ENCODE measurements at places on chromosomes 2 and 18.

GRCh38 chr2:71157124-71157793 lies 26.8 kb downstream of the MPHOSPH10 start:
- peak; percentile 60 for DNase-seq

DNA sequence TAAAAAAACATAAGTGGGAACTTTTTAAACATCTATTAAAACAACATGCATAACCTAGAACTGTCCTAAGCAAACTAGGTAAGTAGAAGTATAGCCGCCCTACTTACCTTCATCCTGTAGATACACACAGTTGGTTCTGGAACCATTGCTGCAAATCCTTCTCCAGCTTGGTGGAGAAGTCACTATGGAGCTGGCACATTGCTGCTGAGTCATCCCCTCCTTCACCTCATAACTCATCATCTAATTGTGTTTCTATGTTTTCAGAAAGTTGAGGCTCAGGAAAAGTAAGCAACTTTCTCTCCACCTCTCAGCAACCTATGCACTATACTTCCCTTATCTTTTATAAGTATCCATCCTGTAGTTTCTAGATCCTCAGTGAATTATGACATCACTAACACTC lies 269.8 kb upstream of the MMADHC start:
- DNase-seq, result no peak

DNA sequence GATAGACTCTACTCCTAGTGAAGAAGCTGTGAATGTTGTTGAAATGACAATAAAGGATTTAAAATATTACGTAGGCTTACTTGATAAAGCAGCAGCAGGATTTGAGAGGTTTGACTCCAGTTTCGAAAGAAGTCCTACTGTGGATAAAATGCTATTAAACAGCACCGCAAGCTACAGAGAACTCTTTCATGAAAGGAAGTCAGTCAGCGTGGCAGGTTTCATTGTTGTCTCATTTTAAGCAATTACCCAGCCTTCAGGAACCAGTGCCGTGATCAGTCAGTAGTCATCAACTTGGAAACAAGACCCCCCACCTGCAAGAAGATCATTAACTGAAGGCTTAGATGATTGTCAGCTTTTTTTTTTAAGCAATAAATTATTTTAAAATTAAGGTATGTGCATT lies 14.0 kb downstream of the USP14 start:
- no peak for DNase-seq

GRCh38 chr18:59633961-59634485 lies 63.2 kb downstream of the CCBE1 start:
- no peak for DNase-seq

DNA sequence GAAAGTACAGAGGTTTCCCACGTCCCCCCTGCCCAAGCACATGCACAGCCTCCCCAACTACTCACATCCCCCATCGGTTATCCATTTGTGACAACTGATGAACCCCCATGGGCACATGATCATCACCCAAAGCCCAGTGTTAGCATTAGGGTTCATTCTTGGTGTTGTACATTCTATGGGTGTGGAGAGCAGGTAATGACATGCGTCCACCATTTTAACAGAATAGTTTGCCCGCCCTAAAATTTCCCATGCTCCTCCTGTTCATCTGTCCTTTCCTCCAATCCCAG lies 74.3 kb downstream of the LONRF2 start:
- no peak for DNase-seq

DNA sequence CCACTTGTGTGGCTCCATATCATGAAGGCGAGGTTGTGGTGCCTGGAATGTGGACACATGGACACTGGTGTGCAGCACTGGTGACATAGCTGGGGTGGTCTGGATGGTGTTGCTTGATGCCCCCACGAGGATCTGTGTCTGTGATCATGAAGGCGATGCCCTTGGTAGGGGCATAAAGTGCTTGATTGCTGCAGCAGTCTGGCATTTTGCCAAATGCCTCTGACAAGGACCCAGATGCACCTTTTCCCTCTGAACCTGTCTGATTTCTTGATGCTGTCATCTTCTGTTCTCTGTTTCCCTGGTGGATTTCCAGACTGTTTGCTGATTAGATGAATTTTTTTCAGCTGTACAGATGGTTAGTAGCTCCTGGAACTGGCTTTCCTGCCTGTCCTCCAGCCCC lies 752.0 kb upstream of the HS6ST1 start:
- DNase-seq, result no peak

GRCh38 chr2:176150584-176151441 lies 537 bp upstream of the HOXD4 start:
- no peak for DNase-seq

DNA sequence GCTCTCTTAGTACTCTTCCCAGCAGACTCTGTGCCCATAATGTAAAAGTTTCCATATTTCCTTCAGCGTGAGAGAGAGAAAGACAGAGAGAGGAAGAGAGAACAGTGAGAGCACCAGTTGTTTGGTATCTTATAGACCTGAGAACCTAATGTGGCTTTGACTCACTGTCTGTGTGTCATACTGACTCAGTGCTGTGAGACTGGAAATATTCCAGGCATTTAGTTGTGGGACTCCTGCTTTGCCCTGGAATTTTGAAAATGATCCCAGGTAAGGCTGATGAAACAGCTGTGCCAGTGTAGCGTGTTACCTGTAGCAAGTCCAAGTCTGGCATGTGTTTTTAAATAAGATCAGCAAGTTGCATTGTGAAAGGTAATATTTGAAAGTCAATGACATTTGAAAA lies 87.9 kb upstream of the KCNH7 start:
- no peak for DNase-seq

GRCh38 chr2:127479219-127479825 lies 47.0 kb downstream of the IWS1 start:
- no peak for DNase-seq

DNA sequence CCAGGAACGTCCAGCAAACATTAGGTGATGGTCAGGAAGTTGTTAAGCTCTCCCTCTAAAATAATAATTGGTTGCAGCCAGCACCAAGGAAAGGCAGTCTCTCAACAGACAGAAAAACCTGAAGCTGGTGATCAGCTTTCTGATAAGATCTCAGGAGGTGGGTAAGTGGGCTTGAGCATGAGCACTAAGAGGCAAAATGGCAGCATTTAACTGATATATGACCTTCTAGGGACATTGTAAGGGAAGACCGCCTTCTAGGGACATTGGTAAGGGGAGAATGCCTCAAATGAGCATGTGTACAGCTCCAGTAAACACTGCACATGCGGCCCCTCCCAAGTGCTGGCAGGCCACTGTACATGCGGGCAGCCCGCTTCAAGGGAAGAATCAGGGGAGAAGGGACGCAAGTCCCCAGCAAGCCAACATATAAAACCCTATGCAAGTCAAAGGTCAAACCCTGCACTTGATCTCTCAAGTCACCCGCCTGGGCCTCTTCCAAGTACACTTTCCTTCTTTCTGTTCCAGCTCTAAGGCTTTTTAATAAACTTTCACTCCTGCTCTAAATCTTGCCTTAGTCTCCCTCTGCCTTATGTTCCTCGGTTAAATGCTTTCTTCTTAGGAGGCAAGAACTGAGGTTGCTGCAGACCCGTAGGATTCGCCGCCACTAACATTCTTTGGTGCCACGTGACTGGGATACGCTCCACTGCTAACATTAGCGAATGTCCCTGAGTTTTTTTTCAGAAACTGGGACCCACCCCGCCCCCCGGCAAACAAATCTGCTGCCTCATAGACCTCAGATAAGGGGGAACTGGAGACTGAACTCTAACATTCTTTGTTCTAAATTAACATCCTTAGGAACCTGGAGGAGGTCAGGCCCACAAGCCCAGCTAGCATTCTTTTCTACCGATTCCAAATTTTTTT lies 463.8 kb downstream of the LPIN1 start:
- no peak for DNase-seq

GRCh38 chr2:148614322-148615049 lies 30.1 kb upstream of the EPC2 start:
- no peak for DNase-seq

GRCh38 chr2:100667801-100668200 lies 105.0 kb downstream of the PDCL3 start:
- DNase-seq, result no peak

DNA sequence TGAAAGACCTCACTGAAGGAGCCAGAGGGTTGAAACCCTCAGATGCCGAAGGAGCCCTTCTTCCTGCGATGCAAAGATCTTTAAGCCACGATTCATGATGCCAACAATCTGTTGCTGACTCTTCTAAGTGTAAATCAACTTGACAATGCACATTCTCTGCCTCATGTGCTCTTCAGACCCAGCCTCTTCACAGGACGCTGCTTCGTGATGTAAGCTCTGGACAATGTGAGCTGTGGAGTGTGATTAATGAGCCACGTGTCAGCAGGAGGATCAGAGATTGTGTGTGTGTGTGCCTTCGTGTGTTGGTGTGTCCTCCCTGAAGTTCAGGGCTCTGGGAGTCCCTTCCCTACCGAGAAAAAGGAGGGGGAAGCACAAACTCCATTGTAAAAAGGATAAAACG lies 26.5 kb upstream of the TWIST2 start:
- no peak for DNase-seq

- DNase-seq, result no peak
Observed at GRCh38 chr2:241799522-241800197, 9.3 kb upstream of the NEU4 start.

DNA sequence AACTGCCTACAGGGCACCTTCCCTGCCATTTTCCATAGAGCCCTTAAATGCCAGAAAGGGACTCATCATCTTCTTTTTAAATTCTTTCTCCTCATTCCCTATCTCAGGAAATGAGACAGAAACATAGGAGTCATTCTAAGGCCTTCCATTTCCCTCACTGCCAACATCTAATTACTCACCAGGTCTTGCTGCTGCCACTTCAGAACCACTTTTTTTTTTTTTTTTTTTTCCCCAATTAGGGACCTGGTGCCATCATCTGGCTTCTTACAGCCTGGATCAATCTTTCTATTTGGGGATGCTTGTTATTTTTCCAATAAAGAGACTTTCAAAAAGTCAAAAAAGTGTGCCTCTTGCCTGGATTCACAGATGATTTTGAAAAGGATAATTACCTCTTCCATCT lies 373.4 kb downstream of the LPIN1 start:
- DNase-seq, result no peak

DNA sequence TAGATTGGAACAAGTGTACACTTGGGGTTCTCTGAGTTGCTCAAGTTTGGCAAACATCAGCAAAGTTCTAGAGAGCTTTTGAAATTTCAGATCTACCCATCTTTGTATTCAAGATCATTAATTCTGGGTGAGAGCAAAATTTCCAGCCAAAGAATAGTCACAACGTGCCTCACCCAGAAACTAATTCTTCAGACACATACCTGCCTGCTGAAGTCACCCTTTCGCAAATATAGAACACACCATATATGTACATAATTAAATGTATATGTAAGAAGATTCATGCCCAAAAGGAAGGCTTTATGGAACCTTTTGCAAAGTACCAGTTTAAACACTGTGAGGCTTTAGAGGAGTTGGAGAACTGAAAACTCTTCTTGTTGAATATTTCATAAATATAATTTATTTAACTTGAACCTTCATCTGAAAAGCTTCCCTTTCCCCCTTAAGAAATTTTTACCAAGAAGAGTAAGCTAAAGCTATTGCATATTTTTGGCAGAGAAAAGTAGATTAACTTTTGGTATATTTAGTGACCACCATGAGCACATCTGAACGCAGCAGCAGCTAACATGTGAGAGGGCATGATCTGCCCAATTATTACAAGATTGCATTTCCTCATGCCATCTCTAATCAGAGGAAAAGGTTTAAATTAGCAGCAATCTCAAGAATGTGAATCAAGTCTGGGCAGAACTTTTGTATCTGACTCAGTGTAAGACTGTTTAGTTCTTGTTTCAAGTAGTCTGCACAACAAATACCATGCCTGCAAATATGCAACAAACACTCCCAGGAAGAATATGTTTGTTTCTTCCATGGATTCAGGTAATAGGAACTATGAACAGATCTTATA lies 8.2 kb downstream of the RND3 start:
- no peak for DNase-seq

- no peak for DNase-seq
Observed at GRCh38 chr2:147086715-147087114, 758.1 kb upstream of the ACVR2A start.

GRCh38 chr2:130287656-130288026 lies 55.1 kb upstream of the IMP4 start:
- DNase-seq, result no peak

- no peak for DNase-seq
Observed at GRCh38 chr2:168964251-168964807, 63.2 kb downstream of the G6PC2 start.

- no peak for DNase-seq
Observed at GRCh38 chr2:150312271-150312670, 175.2 kb downstream of the RND3 start.

GRCh38 chr2:177413703-177414102 lies 21.1 kb downstream of the AGPS start:
- no peak for DNase-seq

DNA sequence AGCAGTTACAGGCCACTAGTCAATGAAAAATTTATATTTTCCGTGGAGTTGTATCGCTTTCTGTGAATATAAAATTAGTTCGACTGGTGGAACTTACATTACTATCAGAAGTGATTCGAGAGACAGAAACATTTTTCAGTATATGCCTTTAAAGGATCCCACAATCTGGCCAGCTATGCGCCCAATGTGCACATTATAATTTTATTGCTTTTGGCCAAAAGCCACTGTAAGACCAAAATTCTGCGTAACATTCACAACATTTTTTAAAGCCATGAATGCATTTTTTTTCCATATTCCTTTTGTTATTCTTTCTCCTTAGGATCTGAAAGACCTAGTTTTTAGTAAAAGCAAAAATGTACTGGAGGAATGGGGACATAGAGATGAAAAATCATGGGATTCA lies 131.0 kb upstream of the CHAC2 start:
- DNase-seq, result no peak

DNA sequence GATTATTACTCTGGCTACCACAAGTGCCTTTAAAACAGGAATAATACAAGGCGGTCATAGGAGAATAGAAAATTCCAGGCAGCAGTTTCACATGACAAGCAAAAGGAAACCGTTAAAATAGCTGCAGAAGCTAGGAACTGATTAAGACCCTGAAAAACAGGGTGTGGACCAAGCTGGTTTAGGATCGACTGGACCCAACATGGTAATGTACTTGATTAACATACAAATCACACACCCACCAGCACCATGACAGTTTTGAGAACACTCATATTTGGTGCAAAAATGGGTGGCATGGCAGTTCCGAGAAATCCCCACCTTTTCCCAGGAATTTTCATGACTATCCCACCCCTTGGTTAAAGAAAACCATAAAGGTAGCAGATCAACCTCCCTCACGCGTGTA lies 51.9 kb upstream of the TMEM163 start:
- no peak for DNase-seq

DNA sequence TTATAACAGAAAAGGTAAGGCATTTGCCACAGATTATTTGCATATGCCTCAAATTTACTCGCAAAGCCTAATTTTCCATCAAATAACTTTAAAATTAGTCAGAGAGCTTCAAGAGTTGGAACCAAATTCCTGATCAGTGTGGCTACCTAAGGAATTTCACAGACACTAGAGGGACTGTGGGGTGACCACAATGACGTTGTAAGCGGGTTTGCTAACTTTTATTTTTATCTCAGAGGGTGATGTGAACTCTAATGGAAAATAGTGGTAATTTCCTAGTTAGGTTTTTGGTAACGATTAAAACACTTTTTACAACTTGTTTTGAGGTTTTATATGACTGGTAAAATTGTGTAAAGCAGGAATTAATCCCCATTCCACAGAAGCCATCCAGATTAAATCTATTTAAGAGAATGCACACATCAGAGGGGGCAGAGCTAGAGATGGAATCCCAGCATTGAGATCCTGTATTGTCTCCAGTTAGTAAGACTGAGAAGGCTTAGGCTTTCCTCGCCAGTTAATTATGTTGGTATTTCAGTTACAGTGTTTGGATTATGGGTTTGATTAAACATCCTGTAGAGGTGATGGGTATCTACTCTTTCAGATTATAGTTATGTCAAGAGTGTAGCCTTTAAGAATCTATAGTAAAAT lies 129.0 kb downstream of the GPD2 start:
- DNase-seq, result no peak

Measured in activated CD4-positive, alpha-beta T cell treated with anti-CD3 and anti-CD28 coated beads, Interleukin-2, amount 50 U/mL, for 1 hour (primary cell).